ENCODE measurements at places on chromosomes 16 and 17. TPM values are rescaled to one million over a fixed set of nuclear protein-coding genes. Genes with fewer than 3 reads are reported as not detected.

RASD1 gene
- 12.7 TPM for total RNA-seq

KRT222 gene
- total RNA-seq, result 4.2 TPM

USP10 gene
- total RNA-seq, result 12.6 TPM

- no peaks in the 10 kb centered on the region for H3K4me1 ChIP-seq
- DNase-seq, result no peak
- no peaks in the 10 kb centered on the region for H3K36me3 ChIP-seq
Measured at GRCh38 chr17:41308251-41308917, 725 bp downstream of the KRTAP16-1 start.

GRCh38 chr17:57106836-57107497 lies 21.9 kb downstream of the AKAP1 start:
- H3K4me3 ChIP-seq, result no peak overlapping the region
- no peak overlapping the region for H3K27ac ChIP-seq
- DNase-seq, result no peak
- no peaks in the 10 kb centered on the region for H3K36me3 ChIP-seq
- H3K27me3 ChIP-seq, result no peaks in the 10 kb centered on the region

GRCh38 chr17:30415491-30415890 lies 36.8 kb downstream of the CPD start:
- H3K36me3 ChIP-seq, result no peaks in the 10 kb centered on the region
- H3K27ac ChIP-seq, result no peak overlapping the region
- H3K4me3 ChIP-seq, result no peak overlapping the region
- H3K27me3 ChIP-seq, result no peaks in the 10 kb centered on the region
- H3K4me1 ChIP-seq, result no peaks in the 10 kb centered on the region

- H3K36me3 ChIP-seq, result no peaks in the 10 kb centered on the region
- DNase-seq, result no peak
- no peaks in the 10 kb centered on the region for H3K27me3 ChIP-seq
- no peak overlapping the region for H3K27ac ChIP-seq
- no peaks in the 10 kb centered on the region for H3K4me1 ChIP-seq
Measured at GRCh38 chr17:13181683-13182082, 163.9 kb upstream of the ELAC2 start.

DNA sequence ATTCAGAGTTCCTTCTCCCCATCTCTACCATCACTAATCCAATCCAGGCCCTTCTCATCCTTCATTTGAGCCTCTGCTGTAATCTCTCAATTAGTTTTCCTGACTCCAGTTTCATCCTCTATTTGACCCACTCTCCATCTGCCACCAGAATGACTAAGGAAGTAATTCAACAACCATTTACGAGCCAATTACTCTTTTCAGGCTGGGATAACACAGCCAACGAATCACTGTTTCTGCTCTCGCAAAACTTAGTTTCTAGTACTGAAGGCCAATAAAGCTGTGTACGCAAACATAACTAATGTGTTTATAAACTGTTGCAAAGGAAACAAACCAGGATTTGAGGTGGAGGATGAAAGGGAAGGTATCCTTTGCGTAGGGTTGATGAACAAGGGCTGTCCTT lies 53.7 kb downstream of the MAP2K6 start:
- H3K27me3 ChIP-seq, result no peaks in the 10 kb centered on the region
- H3K4me3 ChIP-seq, result no peak overlapping the region
- H3K36me3 ChIP-seq, result no peaks in the 10 kb centered on the region
- no peak overlapping the region for H3K27ac ChIP-seq
